ENCODE measurements at places on chromosomes 1 and 21.

DNA sequence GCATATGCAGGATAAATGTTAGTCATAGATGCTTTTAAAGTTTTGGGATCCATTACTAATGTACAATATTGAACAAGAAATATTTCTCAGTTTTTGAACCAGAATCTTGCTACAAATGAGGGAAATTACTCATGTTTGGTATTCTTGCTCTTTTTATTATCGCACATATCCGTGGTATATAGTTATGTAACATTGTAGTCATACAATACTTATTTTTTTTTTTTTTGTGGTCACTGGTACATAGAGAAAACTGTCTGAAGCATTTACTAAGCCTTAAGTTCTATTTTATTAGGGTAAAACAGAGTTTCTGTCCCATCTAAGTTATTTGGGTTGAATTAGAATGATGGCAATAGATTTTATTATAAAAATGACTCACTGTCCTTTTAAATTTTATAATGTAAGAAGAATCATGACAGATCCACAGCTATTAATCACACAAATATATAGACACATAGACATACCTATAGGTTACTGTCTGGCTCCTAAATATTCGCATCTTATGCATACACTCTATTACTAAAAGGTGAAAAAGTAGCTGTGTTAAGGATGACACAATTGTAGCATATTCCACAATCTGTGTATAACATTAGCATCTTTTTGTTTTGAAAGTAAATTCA lies 18.0 kb upstream of the PRKAA2 start:
- DNase-seq, result no peak

- no peak for DNase-seq
Measured at GRCh38 chr1:157472056-157472701, 80.1 kb downstream of the FCRL5 start.

DNA sequence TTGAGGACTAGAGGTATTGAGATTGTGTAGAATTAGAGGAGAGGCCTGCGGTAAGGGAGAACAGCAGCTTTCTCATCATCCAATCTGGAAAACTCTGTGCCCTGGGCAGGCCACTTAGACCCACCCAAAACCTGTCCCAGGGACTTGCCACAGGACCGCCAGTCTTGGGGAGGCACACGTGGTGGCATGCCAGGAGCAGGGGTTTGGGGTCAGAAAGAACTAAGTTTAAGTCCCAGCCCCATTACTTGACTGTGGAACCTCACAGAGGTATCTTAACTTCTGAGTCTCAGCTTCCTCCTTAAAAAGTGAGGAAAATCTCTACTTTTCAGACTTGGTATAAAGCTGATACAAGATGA lies 356.6 kb downstream of the HHAT start:
- no peak for DNase-seq

GRCh38 chr1:102163799-102164198 lies 167.1 kb upstream of the OLFM3 start:
- no peak for DNase-seq

- DNase-seq, result peak; percentile 41
Measured at GRCh38 chr1:108000620-108001111, 35.7 kb upstream of the VAV3 start.

DNA sequence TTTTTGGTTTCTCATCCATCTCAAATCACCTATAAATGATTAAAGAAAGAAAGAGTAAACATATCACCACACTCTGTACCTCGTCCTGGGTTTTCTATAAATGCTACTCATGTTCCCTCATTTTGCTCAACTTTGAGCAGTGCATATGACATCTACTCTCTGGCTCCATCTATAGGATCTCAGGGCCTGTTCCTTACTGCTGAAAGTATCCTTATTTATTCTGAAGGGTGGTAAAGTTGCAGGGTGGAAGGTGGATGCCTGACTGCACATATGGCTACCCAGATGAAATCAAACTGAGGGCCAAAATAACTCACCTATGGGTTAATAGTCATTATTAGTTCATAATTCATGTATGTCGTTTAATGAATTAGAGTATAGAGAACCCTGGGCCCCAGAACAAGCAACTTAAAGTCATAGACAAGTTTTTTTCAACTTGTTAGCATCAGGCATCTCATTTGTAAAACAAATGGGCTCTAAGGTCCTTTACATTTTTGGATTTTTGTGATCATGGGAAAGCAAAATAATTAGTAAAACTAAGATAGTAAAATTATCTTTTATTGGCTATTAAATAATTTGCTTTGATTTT lies 46.5 kb downstream of the NCF2 start:
- DNase-seq, result peak; percentile 82

DNA sequence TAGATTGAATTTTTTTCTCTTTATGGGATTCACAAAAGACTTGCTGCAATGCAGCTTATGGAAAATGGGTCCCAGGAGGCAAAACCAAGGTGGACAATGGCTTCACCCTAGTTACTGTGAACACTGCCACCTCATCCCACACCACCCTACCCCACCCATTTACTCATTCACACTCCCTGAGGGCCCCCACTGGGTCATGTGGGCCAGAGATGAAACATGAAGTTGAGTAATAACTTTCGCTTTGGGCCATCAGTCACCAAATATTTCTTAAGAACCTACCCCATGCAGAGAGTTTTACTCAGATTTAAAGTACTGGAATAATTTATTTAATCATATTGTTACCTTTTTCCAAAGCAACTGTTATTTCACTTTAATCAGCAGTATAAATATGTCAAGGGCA lies 191.8 kb downstream of the TPR start:
- no peak for DNase-seq

DNA sequence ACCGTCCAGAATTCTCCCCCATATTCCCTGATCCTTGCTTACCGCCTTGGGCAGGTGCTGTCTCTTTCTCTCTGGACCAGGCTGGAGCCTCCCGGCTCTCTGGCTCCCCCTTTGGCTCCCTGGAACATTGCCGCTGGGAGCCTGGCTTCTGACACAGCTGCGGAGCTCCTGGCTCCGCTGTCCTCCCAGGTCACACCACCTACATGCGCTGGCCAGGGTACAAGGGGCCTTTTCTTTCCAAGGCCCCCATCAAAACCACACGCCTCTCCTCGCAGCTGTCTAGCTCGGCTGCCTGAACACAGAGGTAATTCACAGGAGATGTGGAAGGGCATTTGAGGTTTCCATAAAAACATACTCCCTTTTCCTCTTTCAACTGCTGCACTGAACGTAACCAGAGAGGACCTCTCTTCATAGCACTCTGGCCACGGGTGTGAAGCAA lies 7.5 kb upstream of the ZNF648 start:
- peak; percentile 14 for DNase-seq

DNA sequence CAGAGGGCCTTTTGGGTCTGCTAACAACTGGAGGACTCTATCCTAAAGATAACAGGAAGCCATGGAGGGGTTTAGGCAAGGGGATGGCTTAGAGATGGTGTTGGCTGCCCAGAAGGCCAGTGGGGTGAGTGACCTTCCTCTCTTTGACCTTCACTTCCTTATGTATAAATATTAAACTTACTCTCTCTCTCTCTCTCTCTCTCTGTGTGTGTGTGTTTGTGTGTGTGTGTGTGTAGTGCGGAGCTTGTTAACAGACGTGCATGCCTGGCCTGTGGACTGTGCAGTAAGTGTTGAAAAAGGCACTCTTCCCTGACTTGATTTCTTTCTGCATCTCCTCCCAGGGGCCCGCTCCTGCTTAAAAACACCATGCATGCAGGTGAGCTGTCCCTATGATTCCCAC lies 10.0 kb downstream of the MROH7 start:
- DNase-seq, result no peak

GRCh38 chr1:62774971-62775595 lies 8.8 kb upstream of the ATG4C start:
- peak; percentile 82 for DNase-seq

DNA sequence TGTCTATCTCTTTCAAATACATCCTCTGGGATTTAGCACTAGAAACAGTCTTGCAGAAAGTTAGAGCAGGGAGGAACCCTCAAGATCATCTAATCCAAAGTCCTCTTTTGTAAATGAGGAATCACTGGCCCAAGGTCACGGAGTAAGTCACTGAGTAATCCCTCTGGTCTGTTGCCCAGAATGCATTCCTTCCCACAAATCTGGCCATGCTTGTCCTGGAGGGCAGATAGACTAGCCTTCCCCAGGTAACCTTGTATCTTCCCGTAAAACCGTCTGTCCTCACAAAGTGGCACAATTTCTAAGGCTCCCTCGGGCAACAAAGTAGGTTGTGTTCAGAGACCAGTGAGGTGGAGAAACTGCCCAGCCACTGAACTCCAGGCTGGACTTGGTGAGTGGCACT lies 46.2 kb downstream of the DDR2 start:
- no peak for DNase-seq

DNA sequence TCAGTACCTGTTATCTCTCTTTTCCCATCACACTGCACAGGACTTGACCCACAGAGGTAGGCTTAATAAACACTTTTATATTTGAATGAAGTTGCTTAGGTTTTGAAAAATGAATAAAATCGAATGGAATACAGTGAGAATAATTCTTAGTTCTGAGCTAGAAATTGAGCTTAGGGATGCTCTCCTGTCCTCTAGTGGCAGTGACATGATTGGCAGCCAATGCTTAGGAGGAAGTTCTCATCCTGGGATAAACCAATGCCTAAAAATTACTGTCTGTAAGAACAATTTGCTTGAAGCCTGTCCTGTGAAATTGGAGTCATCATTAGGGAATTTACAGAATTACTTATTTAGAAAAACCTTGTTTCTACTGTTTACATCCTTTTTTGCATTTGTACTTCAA lies 21.3 kb upstream of the CYP4X1 start:
- DNase-seq, result no peak

GRCh38 chr21:25405984-25406383 lies 201.3 kb downstream of the MRPL39 start:
- no peak for DNase-seq

DNA sequence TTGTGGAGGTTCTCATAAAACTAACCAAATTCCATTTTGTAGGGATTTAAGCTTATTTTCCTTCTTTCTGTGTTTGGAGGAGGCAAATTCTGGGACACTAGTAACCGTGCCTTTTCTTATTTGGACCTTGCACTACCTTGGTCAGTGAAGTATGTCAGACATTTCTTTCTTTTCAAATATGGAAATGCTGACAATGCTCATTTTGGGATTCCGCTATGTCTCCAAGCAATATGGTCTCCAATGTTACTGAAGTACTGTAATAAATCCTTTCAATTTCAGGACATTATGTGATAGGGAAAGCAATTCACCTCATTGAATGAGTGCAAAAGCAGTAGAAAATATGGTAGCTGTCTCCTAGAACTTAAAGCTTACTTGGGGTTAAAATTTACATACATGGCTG lies 372.3 kb downstream of the HLX start:
- DNase-seq, result no peak

DNA sequence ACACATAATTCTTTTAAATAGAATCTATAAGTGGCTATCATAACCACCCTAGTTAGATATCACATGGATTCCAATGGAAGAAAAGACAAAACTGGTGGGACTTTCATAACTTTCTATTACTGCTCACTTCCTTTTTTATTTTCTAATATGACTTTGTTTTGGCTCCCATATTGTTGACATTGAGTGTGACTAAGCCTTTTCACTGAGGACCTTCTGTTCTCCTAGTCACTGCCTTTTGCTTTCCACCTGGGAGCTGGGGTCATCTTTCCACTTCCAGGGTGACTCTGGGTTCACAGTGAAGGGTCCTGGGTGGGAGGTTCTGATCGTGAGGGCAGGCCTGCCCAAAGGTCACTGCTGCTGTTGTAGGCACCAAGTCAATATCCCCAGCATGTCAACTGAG lies 275.8 kb downstream of the TGFB2 start:
- DNase-seq, result no peak

Measured in common myeloid progenitor, CD34-positive (primary cell).